ENCODE measurements at places on chromosomes 11 and 22. TPM values are rescaled to one million over a fixed set of nuclear protein-coding genes. Genes with fewer than 3 reads are reported as not detected.

DNA sequence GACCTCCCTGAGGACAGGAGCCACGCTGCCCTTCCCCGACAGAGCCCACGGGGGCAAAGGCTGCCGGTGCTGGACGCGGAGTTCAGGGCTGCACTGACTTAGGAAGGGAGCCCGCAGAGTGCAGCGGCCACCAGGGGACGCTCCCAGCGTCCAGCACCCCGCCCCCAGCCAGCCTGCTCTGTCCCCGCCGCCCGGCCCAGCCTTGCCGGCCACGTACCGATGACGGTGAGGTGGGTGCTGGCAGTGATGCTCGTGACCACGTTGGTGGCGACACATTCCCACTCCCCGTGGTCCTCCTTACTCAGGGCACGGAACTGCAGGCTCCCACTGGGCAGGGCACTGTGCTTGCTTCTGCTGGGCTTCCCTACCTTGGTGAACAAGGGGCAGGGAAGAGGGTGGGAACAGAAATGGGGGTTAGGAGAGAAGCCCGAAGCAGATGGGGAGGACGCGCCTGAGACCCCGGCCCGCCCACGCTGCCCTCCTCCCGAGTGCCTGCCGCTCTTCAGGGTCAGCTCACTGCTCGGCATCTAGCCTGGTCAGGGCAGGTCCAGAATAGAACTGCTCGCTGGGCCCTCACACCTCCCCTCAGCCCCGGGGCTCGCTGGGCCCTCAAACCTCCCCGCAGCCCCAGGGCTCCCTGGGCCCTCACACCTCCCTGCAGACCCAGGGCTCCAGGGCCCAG is 25.9 kb downstream of the IGSF9B start:
- no peaks in the 10 kb centered on the region for H3K36me3 ChIP-seq
- peaks cover 4% of the 10 kb centered on the region for H3K4me1 ChIP-seq
- no peak for DNase-seq
- no peak overlapping the region for H3K4me3 ChIP-seq
- no peak overlapping the region for H3K27ac ChIP-seq

MIOX gene
- not detected for polyA plus RNA-seq

PGA5 gene
- polyA plus RNA-seq: not detected

APLNR gene
- polyA plus RNA-seq: not detected

- H3K27me3 ChIP-seq: no peaks in the 10 kb centered on the region
- H3K4me3 ChIP-seq: no peak overlapping the region
- H3K4me1 ChIP-seq: no peaks in the 10 kb centered on the region
- DNase-seq: no peak
- H3K27ac ChIP-seq: no peak overlapping the region
Measured at GRCh38 chr11:92211576-92212167, 12.9 kb upstream of the FAT3 start.

GRCh38 chr11:8068605-8069221 is 12.3 kb upstream of the TUB start:
- peaks cover 14% of the 10 kb centered on the region for H3K27me3 ChIP-seq
- H3K4me3 ChIP-seq: no peak overlapping the region
- H3K4me1 ChIP-seq: no peaks in the 10 kb centered on the region
- no peak for DNase-seq

C1QTNF4 gene
- polyA plus RNA-seq: not detected

GRCh38 chr11:24132471-24132870 is 364.4 kb upstream of the LUZP2 start:
- no peaks in the 10 kb centered on the region for H3K36me3 ChIP-seq
- no peaks in the 10 kb centered on the region for H3K27me3 ChIP-seq
- no peak for DNase-seq
- no peak overlapping the region for H3K27ac ChIP-seq
- H3K4me1 ChIP-seq: no peaks in the 10 kb centered on the region

GRCh38 chr11:19723572-19724342 is 11.1 kb downstream of the NAV2 start:
- H3K4me3 ChIP-seq: no peak overlapping the region
- H3K27ac ChIP-seq: no peak overlapping the region
- DNase-seq: no peak
- no peaks in the 10 kb centered on the region for H3K36me3 ChIP-seq
- H3K4me1 ChIP-seq: no peaks in the 10 kb centered on the region

- no peaks in the 10 kb centered on the region for H3K36me3 ChIP-seq
- no peak overlapping the region for H3K27ac ChIP-seq
- H3K4me1 ChIP-seq: peaks cover 40% of the 10 kb centered on the region
- DNase-seq: no peak
Measured at GRCh38 chr11:11857769-11858168, 16.0 kb downstream of the USP47 start.

DNA sequence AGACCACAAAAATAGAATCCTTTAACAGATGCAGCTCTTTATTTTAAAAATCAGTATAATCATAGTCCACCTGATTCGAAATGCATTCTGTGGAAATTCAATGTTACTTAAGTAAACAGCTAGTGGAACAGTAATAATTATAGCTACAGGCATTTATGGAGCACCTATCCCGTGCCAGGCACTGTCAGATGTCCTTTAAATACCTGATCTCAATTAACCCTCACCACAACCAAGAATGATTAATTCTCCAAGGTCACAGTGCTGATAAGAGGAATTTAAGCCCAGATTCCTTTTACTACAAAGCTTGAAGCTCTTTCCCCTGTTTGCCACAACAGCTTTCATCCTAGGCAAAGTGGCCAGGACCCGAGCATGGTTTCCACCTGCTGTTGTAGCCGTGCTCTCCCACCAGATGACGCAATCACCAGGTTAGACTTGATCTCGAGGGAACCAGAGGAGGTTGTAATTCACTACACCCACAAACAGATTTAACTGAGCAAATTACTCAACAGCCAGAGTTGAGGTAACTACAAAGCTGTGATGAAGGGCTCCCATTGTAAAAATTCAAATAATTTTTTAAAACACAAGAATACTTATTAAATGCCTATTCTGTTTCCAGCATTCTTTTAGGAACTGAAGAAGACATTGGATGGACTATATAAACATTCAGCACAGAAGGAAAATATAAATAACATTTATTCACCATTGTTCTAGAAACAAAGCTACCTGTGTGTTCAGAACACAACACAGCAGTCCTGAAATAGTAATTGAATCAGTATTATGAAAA is 10.3 kb downstream of the PRDM10 start:
- peak; percentile 21 for DNase-seq
- no peaks in the 10 kb centered on the region for H3K27me3 ChIP-seq
- no peak overlapping the region for H3K27ac ChIP-seq

DGCR6 gene
- polyA plus RNA-seq: 3.0 TPM

- H3K4me1 ChIP-seq: peaks cover 43% of the 10 kb centered on the region
- peaks cover 7% of the 10 kb centered on the region for H3K36me3 ChIP-seq
- H3K27ac ChIP-seq: peak overlapping the region; percentile 99
- peak; percentile 99 for DNase-seq
- H3K27me3 ChIP-seq: no peaks in the 10 kb centered on the region
Measured at GRCh38 chr11:64745189-64745520, 1.2 kb upstream of the RASGRP2 start.

DNA sequence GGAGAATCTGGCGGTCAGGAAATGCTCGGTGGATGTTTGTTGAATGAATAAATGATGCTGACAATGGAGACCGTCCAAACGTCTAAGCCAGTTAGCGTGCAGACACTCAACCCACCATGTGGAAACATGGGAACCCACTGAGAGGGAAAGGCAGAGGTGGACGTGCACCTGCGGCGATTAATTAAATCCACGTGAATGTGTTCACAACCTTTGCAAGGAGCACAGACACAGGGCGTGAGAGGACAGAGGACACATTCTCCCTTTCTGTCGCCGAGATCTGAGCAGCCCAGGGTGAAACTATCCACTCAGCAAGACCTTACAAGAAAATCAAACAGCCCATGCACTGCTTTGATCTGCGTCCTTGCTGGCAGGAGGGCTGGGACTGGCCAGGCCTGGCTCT is 58.3 kb upstream of the LINC01488 start:
- no peaks in the 10 kb centered on the region for H3K4me1 ChIP-seq
- no peak for DNase-seq
- no peak overlapping the region for H3K4me3 ChIP-seq
- no peak overlapping the region for H3K27ac ChIP-seq
- H3K36me3 ChIP-seq: no peaks in the 10 kb centered on the region
- no peaks in the 10 kb centered on the region for H3K27me3 ChIP-seq

NELL1 gene
- not detected for polyA plus RNA-seq

SLC22A9 gene
- polyA plus RNA-seq: not detected

DNA sequence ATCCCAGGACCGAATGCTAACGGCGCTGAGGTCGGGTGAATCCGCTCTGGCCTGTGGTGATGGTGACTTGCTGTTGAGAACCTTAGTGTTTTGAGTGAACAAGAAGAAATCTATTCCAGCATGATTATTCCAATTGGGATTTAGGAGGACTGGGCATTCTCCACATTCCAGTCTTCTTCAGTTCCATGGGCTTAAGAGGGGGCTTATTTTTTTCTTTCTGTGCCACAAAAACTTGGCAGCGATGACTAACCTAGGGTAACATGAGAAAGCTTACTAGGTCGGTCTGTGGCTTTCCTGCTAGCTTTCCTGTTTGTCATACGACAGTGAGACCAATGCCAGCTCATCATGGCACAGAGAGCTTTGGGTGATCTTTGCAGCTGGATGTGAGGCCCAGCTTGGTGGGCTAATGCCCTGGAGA is 62.9 kb upstream of the ATXN10 start:
- no peaks in the 10 kb centered on the region for H3K36me3 ChIP-seq
- no peak for DNase-seq
- no peak overlapping the region for H3K4me3 ChIP-seq
- H3K27me3 ChIP-seq: peaks cover 8% of the 10 kb centered on the region
- H3K27ac ChIP-seq: no peak overlapping the region

DNA sequence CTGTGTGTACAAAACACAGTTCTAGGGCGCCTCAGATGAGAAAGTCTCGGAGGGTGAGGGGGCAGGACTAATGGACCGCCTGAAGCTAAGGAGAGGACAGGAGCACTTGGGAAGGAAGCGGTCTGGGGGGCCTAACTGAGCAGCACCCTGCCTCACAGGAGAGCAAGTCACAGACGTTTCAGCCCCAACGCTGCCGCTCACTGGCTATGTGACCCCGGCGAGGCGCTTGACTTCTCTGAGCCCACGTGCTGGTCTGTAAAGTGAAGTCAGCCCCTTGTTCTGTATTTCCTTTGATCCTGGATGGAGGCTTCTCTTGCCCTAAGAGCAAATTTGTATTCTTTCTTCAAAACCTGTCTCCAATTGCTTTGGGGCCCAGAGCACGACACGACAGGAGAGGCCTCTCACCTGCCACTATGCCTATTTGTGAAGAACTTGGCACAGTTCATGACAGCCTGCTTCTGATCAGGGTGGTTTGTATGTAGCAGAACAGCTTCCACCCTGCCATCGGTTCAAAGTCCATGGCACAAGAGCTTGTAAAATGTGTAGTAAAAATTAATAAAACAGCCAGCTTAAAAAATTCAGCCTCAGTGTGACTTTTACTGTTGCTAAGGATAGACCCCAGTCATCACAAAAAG is 59.1 kb downstream of the WNT11 start:
- H3K4me3 ChIP-seq: no peak overlapping the region
- DNase-seq: no peak
- peaks cover 7% of the 10 kb centered on the region for H3K36me3 ChIP-seq
- no peaks in the 10 kb centered on the region for H3K27me3 ChIP-seq

GRCh38 chr11:111846636-111847035 is 24.7 kb downstream of the ALG9 start:
- H3K36me3 ChIP-seq: no peaks in the 10 kb centered on the region
- no peaks in the 10 kb centered on the region for H3K27me3 ChIP-seq
- H3K4me1 ChIP-seq: no peaks in the 10 kb centered on the region
- no peak overlapping the region for H3K4me3 ChIP-seq
- no peak for DNase-seq
- H3K27ac ChIP-seq: no peak overlapping the region

- peaks cover 16% of the 10 kb centered on the region for H3K27me3 ChIP-seq
- H3K4me3 ChIP-seq: no peak overlapping the region
- DNase-seq: no peak
- H3K4me1 ChIP-seq: no peaks in the 10 kb centered on the region
Measured at GRCh38 chr11:19691815-19692500, 20.7 kb upstream of the NAV2 start.

FOXR1 gene
- polyA plus RNA-seq: not detected

DNA sequence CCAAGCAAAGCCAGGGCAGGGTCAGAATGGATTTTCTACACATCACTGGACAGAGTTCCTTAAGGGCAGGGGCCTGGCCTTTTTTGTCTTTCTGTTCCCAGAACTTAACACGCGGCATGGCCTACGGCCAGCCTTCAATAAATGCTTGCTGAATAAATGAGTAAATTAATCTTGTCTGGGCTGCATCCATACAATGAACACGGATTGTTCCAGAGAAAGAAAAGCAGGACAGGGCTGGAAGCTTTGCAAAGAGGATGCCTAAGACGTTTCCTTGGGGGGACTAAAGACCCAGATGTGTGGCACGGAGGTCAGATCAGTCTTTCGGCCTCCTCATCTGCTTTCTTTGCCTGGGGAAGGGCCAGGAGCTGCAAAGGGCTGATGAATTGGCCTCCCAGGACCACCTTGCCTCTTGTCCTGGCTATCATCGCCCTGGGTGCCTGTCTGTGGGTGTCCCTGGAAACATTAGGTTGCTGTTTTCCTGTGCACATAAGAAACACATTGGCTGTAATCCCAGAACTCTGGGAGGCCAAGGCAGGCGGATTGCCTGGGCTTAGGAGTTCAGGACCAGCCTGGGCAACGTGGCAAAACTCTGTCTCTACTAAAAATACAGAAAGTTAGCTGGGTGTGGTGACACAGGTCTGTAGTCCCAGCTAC is 20.8 kb upstream of the RFPL3 start:
- no peak for DNase-seq
- H3K4me3 ChIP-seq: no peak overlapping the region
- no peak overlapping the region for H3K27ac ChIP-seq
- no peaks in the 10 kb centered on the region for H3K4me1 ChIP-seq
- H3K36me3 ChIP-seq: peaks cover 7% of the 10 kb centered on the region

GRCh38 chr11:1760351-1761109 is 3.2 kb downstream of the CTSD start:
- H3K4me3 ChIP-seq: peak overlapping the region; percentile 3
- peaks cover 12% of the 10 kb centered on the region for H3K4me1 ChIP-seq
- H3K27ac ChIP-seq: no peak overlapping the region
- H3K27me3 ChIP-seq: no peaks in the 10 kb centered on the region
- no peak for DNase-seq
- no peaks in the 10 kb centered on the region for H3K36me3 ChIP-seq

DNA sequence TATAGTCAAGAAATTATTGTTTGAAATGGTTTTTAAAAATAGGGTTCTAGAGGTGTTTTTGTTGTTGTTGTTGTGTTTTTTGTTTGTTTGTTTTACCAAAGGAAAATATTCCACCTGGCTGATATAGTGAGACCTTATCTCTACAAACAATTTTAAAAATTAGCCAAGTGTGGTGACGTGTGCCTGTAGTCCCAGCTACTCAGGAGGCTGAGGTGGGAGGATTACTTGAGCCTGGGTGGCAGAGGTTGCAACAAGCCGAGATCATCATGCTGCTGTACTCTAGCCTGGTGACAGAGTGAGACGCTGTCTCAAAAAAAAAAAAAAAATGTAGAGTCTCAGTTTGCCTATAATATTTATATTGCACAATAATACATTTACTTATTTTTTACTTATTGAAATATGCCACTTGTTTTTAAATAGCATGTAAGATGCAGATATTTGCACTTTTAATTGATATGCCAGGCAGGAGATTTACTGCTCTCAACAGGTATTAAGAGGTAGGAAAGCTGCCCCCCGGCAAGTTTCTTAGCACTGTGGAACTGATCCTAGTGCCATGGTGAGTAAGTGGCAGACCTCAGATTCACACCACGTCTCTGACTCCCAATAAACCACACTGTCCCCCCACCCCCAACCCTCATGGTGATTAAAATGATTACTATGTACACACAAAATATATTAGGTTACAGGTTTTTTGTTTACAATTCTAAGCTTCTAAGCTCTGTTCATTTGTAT is 157.4 kb downstream of the TEAD1 start:
- no peaks in the 10 kb centered on the region for H3K36me3 ChIP-seq
- H3K4me3 ChIP-seq: no peak overlapping the region
- peaks cover 50% of the 10 kb centered on the region for H3K27me3 ChIP-seq

- no peak overlapping the region for H3K27ac ChIP-seq
- no peak for DNase-seq
- peaks cover 14% of the 10 kb centered on the region for H3K27me3 ChIP-seq
- H3K4me3 ChIP-seq: no peak overlapping the region
- no peaks in the 10 kb centered on the region for H3K4me1 ChIP-seq
Measured at GRCh38 chr11:5345831-5346230, 2.5 kb upstream of the OR51B5 start.

Data from naive B cell (primary cell).